ENCODE measurements at places on chromosomes 12 and 14. TPM values are rescaled to one million over a fixed set of nuclear protein-coding genes. Genes with fewer than 3 reads are reported as not detected.

DNA sequence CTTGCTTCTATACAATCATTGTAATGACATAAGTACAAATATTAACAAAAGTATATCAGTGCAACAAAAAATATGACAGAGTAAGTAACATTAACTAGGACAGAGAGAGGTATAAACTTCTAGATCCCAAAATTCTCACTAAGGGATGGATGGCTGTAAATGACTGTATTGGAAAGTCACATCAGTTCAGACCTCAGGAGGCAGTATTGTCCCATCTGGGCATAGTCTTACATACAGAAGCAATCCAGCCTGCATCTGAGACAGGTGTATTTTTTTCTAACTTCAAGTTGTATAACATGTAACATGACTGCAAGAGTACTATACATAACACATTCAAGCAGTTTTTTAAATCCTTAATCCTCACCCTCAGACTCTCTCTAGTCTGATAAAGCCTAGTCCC, 99.0 kb downstream of the GARIN6 start:
- H3K36me3 ChIP-seq = no peaks in the 10 kb centered on the region
- H3K4me1 ChIP-seq = no peaks in the 10 kb centered on the region
- DNase-seq = no peak
- H3K27ac ChIP-seq = no peak overlapping the region
- H3K27me3 ChIP-seq = no peaks in the 10 kb centered on the region

GRCh38 chr12:121214855-121215745, 5.2 kb downstream of the P2RX4 start:
- no peak overlapping the region for H3K27ac ChIP-seq
- 0 out of 2 replicates have a peak, but pooled peaks cover 3% of the 10 kb centered on the region for H3K4me1 ChIP-seq
- DNase-seq = peak; percentile 64

DNA sequence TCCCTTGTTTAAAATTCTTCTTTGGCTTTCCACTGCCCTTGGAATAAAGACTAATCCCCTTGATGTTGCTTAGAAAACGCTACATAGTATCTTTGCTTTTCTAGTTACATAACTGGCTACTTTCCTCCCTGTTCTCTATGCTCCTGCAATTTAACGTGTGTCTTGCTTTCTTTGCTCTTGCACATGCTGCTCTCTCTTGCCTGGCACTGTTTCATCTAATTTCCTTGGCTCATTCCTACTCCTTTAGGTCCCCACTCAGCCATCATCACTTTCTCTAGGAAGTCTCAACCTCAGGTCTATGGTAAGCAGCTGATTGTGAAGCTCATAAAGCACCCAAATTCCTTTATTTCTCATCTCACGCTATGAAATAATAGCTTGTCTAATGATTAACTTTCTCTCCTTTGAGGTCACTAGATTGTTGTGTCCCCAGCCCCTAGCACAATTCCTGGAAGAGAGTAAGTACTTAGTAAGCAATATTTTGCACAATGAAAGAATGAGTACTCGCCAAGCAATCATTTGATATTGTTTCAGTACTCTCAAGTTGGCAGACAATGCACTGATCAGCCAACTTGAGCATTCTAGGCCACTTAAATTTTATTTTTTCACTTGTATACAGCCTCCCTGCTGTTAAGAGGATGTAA, 3.3 kb downstream of the ALDH6A1 start:
- DNase-seq = no peak
- peaks cover 6% of the 10 kb centered on the region for H3K4me1 ChIP-seq
- H3K27ac ChIP-seq = no peak overlapping the region
- H3K4me3 ChIP-seq = no peak overlapping the region
- peaks cover 4% of the 10 kb centered on the region for H3K36me3 ChIP-seq
- no peaks in the 10 kb centered on the region for H3K27me3 ChIP-seq

DNA sequence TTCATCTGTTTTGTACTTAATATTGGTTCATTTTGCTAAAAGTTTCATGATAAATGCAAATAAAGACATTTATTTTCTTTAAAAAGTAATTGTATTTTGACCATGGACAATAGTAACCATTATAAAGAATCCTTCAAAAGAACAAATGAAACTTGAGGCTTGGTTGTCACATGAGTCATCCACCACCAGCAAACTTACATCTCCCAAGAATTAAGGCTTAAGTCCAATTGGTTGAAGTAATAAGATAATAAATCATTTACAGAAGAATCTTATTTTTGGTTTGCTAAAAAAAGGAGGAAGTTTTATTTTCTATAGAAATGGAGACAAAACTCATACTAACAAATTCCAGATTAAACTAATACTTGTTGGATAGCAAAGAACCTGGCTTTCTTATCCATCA, 84.8 kb upstream of the KITLG start:
- H3K27ac ChIP-seq = no peak overlapping the region
- no peaks in the 10 kb centered on the region for H3K27me3 ChIP-seq
- DNase-seq = no peak
- H3K4me1 ChIP-seq = no peaks in the 10 kb centered on the region
- H3K36me3 ChIP-seq = no peaks in the 10 kb centered on the region

- H3K4me3 ChIP-seq = no peak overlapping the region
- no peak for DNase-seq
- H3K36me3 ChIP-seq = no peaks in the 10 kb centered on the region
- H3K27ac ChIP-seq = no peak overlapping the region
- H3K27me3 ChIP-seq = no peaks in the 10 kb centered on the region
- H3K4me1 ChIP-seq = no peaks in the 10 kb centered on the region
Measured at GRCh38 chr12:103334466-103334865, 161.3 kb downstream of the C12orf42 start.

GRCh38 chr12:120646044-120646443, 5.6 kb downstream of the CABP1 start:
- peaks cover 9% of the 10 kb centered on the region for H3K27me3 ChIP-seq
- no peak for DNase-seq
- no peak overlapping the region for H3K4me3 ChIP-seq
- peaks cover 8% of the 10 kb centered on the region for H3K4me1 ChIP-seq
- no peak overlapping the region for H3K27ac ChIP-seq

- no peaks in the 10 kb centered on the region for H3K4me1 ChIP-seq
- no peak overlapping the region for H3K4me3 ChIP-seq
- no peaks in the 10 kb centered on the region for H3K27me3 ChIP-seq
- H3K36me3 ChIP-seq = no peaks in the 10 kb centered on the region
- peak overlapping the region; percentile 8 for H3K27ac ChIP-seq
Measured at GRCh38 chr14:101791919-101792572, 30.5 kb downstream of the PPP2R5C start.

DNA sequence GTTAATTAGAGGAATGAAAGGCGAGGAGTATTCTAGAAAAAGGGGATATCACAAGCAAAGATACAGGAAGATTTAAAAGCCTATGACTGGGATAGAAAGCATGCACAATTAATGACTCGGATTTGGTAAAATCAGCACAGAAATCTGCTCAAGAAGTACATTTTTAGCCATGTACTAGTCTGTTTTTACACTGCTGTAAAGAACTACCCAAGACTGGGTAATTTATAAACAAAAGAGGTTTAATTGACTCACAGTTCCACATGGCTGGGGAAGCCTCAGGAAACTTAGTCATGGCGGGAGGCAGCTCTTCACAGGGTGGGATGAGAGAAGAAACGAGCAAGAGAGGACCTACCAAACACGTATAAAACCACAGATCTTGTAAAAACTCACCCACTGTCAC, 716.3 kb upstream of the MDGA2 start:
- no peak for DNase-seq
- no peaks in the 10 kb centered on the region for H3K4me1 ChIP-seq
- H3K27ac ChIP-seq = no peak overlapping the region
- H3K27me3 ChIP-seq = no peaks in the 10 kb centered on the region

DNA sequence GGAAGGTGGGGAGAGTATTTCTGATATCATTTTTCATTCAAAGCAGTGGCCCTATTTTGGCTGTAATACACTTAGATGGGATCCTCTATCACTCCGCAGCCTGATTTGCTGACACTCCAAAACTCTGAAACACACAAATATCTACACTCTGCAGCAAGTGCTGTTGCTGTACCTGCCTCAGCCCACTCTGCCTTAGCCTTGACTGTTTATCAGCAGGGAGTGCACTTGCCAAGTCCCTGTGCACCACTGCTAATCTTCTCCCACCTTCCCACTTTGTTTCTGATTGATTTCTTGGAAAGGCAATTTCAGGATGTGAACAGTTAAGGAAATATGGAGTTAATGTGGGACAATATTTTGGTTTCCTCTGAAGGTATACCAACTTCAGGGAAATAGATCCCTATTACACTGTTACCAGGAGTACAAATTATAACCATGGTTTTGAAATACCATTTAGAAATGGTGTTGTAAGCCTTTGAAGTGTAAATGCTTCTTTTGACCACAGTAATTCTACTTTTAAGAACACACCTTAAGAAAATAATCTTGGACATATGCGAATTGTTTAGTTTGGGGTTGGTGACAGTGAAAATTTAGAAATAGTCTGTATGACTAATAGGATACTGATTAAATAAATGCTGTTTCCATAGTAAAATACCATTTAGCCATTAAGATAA, 59.3 kb downstream of the MBIP start:
- H3K27me3 ChIP-seq = peaks cover 3% of the 10 kb centered on the region
- H3K4me1 ChIP-seq = no peaks in the 10 kb centered on the region
- no peak overlapping the region for H3K4me3 ChIP-seq
- DNase-seq = no peak

DNA sequence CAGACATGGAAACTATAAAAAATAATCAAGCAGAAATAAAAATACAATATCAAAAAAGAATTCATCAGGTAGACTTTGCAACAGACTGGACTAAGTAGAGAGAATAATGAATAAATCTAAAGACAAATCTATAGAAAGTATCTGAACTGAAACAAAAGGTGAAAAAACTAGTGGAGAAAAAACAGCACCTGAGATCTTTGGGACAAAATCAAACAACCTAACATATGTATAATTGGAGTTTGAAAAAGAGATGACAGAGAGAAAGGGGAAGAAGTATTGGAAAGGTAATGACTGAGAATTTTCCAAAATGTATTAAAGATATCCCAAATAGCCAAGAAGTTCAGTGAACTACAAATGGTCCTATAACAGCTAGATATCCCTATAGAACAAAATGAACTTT, 245.4 kb downstream of the IPO8 start:
- H3K4me1 ChIP-seq = no peaks in the 10 kb centered on the region
- H3K27ac ChIP-seq = no peak overlapping the region
- H3K4me3 ChIP-seq = no peak overlapping the region

- no peaks in the 10 kb centered on the region for H3K27me3 ChIP-seq
- DNase-seq = no peak
- H3K27ac ChIP-seq = no peak overlapping the region
- no peaks in the 10 kb centered on the region for H3K4me1 ChIP-seq
- no peak overlapping the region for H3K4me3 ChIP-seq
- no peaks in the 10 kb centered on the region for H3K36me3 ChIP-seq
Measured at GRCh38 chr14:93745603-93746273, 42.5 kb downstream of the PRIMA1 start.

- no peak overlapping the region for H3K4me3 ChIP-seq
- H3K4me1 ChIP-seq = peaks cover 6% of the 10 kb centered on the region
- no peak overlapping the region for H3K27ac ChIP-seq
- H3K27me3 ChIP-seq = no peaks in the 10 kb centered on the region
Measured at GRCh38 chr14:50403419-50403818, 6.7 kb upstream of the CDKL1 start.

DNA sequence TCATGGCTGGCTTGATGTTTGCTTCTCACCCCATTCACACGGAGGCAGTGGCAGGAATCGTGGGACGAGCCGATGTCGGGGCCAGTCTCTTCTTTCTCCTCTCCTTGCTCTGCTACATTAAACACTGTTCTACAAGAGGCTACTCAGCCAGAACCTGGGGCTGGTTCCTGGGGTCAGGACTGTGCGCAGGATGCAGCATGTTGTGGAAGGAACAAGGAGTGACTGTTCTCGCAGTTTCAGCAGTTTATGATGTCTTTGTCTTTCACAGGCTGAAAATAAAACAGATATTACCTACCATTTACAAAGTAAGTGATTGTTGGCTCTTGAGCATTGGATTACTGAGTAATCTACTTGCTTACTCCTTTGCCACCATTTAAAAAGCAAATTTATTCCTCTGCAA, 170.6 kb downstream of the TMTC2 start:
- H3K27ac ChIP-seq = no peak overlapping the region
- no peaks in the 10 kb centered on the region for H3K36me3 ChIP-seq
- H3K4me1 ChIP-seq = no peaks in the 10 kb centered on the region
- no peak overlapping the region for H3K4me3 ChIP-seq

DNA sequence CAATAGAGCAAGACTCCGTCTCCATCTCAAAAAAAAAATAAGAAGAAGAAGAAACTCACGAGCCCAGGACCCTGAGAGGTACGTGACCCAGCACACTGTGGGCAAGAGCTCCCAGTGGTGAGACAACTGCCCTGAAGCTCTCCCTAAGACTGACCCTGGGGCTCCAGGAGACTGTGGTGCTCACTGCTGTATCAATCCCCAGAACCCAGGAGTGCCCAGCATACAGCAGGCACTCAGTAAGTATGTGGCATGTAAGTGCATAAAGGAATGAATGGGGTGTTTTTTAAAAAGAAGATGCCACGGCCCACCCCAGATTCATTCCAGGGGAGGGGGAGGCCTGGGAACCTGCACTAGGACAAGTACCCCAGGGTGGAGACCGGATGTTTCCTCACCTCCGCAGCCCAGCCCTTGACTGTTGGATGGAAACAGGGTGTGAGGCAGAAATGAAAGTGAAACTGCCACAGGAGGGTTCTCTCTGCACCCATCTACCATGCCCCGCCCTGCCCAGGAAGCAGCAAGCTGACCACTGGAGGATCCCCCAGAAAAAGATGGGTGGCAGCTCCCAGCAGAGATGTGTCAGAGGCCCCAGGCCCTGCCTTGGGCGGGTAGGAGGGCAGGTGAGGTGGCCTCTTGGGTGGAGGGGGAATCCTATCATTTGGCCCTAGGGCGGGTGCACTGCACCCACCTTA, 12.2 kb downstream of the ITPK1 start:
- no peak for DNase-seq
- no peak overlapping the region for H3K4me3 ChIP-seq
- H3K27ac ChIP-seq = peak overlapping the region; percentile 23

- no peak for DNase-seq
- peaks cover 2% of the 10 kb centered on the region for H3K36me3 ChIP-seq
- no peak overlapping the region for H3K4me3 ChIP-seq
- H3K27ac ChIP-seq = no peak overlapping the region
- H3K27me3 ChIP-seq = no peaks in the 10 kb centered on the region
- H3K4me1 ChIP-seq = no peaks in the 10 kb centered on the region
Measured at GRCh38 chr12:111754671-111755070, 12.1 kb upstream of the ALDH2 start.

DNA sequence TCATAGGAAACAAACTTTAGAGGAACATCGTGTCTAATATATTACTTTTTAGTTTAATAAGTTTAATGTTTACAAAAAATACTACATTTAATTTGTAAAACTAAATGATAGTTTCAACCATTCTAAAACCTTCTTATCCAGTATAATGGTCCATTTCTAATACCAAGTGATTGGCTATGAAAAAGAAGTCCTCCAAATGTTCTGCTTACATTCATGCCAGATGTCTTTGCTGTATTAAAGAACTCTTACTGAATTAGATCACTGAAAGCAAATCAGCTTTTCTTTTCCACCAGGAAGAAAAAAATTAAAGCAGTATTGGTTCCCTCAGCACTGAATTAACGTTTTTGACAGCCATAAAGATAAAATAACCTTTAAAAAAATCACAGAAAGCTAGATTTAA, 3.7 kb downstream of the NOVA1 start:
- no peaks in the 10 kb centered on the region for H3K36me3 ChIP-seq
- no peak overlapping the region for H3K27ac ChIP-seq
- DNase-seq = no peak
- no peaks in the 10 kb centered on the region for H3K4me1 ChIP-seq
- H3K4me3 ChIP-seq = no peak overlapping the region

MAPK1IP1L gene
- total RNA-seq = 79.4 TPM

GALNT16 gene
- 0.72 TPM for total RNA-seq

LRRK2 gene
- total RNA-seq = 0.13 TPM

KRT7 gene
- total RNA-seq = 16.8 TPM

All from Panc1 (cell line).